ENCODE measurements at places on chromosomes 2 and 18.

DNA sequence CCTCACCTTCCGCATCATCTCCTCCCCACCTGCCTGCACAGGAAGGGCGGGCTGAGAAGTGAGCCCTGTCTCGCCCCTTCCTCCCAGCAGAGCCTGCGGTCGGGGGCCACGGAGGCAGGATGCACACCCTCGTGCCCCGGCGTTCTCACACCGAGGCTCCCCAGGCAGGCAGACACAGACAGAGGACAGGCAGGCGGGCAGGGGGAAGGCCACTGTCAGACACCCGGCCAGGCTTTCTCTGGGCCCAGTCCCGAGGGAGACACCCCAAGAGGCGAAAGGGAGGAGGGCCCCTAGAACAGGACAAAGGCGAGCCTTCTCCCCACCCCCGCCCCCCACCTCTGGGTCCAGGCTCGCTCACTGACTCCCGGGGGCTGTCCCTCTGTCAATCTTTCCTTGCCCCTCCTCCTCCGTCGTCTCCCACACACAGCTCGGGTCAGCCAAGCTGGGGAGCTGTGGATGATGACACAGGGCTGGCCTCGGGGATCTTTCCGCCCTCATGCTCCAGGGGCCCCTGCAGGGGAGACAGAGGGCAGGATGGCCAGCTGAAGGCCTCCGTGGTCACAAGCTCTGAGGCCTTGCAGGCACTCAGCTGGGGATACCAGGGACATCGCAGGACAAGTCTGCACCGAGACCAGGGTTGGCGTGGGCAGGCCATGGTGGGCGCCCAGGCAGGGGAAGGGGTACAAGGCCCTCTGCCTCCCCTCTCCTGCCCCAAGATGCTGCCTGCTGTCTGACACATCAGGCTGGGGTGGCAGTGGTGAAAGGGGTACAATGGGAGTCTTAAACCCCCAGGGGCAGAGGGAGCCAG is 24.9 kb downstream of the BIN1 start:
- peak; percentile 58 for DNase-seq

- DNase-seq: no peak
Measured at GRCh38 chr18:58865701-58866065, 1.0 kb downstream of the ZNF532 start.

DNA sequence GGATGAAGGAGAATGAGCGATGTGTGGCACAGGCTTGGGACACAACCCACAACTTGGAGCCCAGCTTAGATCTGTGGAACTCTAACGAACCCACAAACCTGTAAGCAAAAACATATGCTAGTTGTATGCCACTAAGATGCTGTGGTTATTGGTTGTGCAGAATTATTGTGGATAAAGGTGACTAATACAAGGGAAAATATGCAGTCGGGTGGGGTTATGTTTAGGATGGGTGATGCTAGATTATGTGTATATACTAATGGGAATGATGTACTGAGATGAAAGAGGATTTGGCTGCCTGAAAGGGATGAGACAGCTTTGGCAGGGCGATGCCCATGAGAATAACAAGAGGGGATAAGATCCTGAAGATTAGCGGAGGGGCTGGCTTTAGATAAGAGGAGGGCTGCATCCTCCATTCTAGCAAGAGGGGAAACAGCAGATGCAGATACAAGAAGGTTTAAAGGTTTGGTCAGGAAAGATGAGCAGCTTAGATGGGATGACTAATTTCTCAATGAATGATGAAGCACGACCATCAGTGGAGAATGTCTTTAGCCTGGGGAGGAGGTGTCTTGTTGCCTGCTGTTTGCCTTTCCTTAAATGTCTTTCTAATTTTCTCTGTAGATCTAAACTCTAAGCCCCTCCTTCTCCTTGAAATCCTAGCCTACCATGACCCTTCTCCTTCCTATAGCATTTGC is 49.6 kb downstream of the GALNT14 start:
- DNase-seq: no peak

- DNase-seq: no peak
Measured at GRCh38 chr2:176192351-176192750, 3.9 kb downstream of the HOXD1 start.

- DNase-seq: no peak
Measured at GRCh38 chr2:147774805-147775204, 70.0 kb upstream of the ACVR2A start.

DNA sequence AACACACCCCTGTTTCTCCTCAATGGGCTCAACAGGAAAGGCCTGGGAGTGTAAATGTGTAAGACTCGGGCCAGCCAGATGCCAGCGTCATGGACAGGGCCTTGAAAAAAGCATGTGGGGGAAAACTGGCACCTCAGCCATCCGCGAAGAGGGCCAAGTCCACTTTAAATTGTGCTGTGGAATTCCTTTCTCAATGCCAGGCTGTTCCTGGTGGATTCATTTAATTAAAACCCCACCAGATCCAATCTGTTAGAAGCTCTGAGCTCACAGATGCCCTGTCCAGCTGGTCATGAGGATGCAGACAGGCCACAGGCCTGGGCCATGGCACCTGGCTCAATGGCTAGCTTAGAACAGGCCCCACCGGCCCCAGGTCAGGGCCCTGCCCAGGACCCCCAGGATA is 24.8 kb downstream of the KCNK3 start:
- no peak for DNase-seq

DNA sequence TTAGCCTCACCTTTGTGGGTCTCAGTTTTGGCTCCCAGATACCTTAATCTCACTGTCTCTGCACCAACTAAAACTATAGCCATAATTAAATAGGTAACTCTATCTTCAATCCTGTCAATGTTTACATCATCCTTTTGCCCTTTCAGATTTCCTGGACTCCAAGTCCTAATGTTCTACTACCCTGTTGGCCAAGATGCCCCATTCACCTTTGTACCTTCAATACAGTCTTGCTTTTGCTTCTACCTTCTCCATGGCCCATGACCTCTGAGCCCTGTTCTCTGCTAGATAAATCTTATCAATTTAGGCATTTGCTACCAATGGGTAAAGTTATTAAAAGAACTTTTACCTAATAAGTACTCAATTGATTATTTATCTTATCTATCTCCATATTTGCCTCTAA is 635.5 kb downstream of the ARHGAP15 start:
- DNase-seq: no peak

DNA sequence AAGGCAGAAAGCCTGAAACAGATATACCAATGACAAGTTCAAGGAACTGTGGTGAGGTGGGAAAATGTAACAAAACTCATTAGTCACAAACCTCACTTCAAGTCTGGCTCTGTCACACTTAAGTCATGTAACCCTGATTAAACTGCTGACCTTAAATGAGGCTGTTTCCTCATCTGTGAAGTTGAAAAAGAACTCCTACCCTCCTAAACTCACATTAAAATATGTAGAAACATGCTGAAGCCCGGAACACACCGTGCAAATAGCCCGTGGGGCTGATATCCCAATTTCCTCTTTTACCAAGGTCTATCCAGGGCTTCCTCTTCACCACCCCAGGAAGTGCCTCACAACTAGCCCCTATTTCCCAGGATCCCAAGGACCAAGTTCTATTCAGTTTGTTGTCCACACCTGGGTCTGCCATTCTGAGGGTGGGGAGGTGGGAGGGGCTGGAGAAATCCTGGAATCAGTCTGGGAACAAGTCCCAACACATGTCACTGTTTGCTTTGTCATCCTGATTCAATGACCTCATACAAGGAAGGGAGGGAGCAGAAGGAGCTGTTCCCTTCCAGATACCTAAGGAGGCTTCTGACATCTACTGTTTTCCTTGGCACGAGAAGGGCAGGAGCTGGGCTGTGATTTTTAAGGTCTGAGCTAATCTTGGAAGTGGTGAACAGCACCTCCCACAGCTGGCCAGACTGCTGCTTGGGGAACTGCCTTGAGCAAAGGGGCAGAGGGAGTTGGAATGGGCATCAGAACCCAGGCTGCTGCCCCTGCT is 42.3 kb downstream of the SLC4A1AP start:
- no peak for DNase-seq

All from right kidney (tissue), 9 donors.